ENCODE measurements at places on chromosomes 16 and 17.

- DNase-seq = no peak
Observed at GRCh38 chr17:17062356-17062755, 20.1 kb downstream of the MPRIP start.

DNA sequence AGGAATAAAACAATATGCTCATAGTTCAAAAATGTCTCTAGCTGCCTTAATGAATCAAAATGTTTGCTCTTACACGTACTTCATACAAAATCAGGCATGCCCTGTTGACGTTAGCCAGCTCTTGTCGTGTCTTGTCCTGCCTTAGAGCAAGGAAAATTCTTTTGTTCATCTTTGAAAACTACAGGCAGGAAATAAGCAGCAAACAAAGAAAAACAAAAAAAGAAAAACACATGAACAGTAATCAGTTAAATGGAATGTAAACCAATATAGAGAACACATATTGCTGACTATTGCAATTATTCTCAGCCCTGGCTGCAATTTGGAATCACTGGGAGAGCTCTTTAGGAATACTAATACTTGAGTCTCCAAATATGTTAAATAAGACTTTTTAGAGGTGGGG lies 1.7 kb downstream of the CAPNS2 start:
- no peak for DNase-seq

DNA sequence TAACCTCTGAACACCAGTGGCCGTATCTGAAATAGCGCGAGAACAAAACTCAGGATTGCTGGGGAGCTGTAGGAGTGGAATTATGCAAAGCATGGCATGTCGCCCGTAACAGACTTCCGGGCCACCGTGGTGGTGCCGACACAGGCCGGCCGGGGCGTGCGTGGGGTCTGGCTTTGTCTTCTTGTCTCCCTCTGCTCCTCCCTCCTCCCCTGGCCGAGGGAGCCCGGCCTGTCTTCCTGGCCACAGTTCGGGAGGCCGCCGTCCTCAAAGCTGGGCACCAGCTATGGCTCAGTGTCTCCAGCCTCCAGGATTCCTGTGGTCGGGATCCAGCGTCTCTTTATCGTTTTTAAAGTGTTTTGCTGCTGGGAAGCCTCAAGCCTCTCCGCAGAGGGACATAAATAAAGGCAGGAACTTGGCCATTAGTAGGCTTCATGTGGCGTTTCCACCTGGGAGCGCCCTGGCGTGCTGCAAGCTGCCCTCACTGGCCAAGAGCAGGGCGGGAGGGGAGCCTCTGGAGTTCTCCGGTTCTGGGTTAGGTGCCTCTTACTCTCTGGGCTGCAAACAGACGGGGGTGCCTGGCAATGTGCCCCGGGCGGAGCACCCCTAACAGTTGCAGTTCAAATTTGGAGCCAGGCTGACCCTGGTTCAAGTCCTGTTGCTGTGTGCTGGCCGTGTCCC lies 22.0 kb upstream of the NPTX1 start:
- DNase-seq = no peak

GRCh38 chr16:27325736-27326135 lies 12.0 kb downstream of the IL4R start:
- no peak for DNase-seq

DNA sequence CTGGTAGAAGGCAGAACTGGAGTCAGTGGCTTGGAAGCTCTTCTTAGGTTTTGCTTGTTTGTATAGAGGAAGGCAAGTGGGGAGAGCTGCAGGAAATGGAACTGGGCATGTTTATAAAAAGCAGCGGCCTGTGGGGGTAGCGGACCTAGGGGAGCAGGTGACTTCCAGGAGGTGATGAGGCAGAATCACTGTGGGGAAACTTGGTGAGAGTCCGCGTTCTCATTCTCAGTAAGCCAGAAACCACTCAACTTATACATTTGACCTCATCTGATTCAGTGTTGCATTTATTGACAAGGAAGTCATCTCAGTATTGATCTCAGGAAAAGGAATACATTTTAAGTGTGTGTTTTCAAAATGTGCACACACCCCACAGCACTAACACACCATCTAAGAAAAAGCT lies 299.8 kb downstream of the CNTNAP4 start:
- DNase-seq = no peak

DNA sequence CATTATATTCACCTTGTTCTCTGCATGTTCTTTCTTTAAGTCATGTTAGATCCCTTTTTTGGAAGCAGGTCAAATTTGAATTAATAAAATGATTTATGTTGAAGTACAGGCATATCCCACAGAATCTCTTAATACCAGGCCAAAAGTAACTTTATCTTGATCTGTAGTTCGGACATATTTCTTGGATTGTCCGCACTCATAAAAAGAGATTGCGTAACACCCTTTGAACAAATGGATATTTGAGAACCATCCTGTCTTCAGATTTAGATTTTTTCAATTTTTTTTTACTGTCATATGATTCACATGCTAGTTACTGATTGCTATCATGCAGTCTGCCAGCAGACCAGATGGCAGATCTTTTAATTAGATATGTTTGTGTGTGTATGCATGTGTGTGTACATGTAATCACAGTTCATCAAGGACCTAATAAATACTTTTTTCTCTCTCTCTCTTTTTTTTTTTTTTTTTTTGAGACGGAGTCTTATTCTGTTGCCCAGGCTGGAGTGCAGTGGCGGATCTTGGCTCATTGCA lies 352.6 kb downstream of the WWOX start:
- no peak for DNase-seq

GRCh38 chr16:19876501-19877059 lies 8.1 kb downstream of the GPRC5B start:
- DNase-seq = no peak

DNA sequence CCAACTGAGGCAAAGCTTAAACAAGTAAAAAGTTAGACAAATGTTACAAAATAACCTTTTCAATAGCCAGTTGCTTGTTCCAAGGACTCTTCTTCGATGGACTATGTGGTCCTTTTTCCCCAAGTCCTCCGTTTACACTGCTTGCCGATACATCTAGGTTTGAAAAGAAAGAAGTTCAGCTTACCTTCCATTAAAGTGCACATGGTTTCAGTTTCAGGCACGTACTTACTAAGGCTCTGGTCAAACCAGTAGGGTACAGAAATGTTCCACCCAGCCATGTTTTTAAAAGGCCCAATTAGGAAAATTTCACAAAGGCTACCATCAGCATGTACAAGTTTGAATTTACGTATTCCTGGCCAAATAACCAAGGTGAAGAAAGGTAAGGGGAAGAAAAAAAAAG lies 2.1 kb downstream of the SRSF2 start:
- no peak for DNase-seq

- DNase-seq = no peak
Observed at GRCh38 chr17:7714721-7715594, 2.6 kb upstream of the DNAH2 start.

- no peak for DNase-seq
Observed at GRCh38 chr16:3949287-3949686, 68.8 kb upstream of the CREBBP start.

DNA sequence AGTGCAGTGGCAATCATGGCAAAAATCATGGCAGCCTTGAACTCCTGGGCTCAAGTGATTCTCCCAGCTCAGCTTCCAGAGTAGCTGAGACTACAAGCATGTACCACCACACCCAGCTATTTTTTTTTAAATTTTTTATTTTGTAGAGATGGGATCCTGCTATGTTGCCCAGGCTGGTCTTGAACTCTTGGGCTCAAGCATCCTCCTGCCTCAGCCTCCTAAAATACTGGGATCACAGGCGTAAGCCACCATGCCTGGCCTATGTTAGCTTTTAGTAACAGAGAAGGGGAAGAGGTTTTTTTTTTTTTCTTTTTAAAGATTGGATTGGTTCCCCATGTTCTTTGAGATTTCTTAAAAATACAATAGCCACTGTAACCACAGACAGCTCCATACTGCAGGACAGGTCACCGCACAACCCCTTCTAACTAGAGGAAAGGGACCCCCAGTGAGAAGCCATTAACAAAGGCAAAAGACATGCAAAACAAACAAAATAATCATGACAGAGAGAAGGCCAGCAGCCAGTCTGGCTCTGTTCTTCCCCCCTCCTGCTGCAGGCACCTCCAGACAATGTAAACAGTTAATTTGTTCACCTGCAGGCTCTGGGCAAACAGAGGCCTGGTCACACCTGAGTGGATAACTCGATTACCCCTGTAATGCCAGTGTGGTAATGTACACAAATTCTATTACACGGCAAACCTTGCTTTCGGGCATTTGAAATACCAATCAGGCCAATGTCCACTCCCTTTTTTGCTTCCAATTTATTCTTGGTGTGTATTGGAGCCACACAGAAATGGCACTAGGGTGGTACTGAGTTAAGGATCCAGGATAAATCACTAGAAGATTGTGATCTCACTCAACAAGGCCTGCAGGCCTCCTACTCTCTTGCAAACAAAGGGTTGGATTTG lies 52.9 kb downstream of the SNX11 start:
- no peak for DNase-seq

DNA sequence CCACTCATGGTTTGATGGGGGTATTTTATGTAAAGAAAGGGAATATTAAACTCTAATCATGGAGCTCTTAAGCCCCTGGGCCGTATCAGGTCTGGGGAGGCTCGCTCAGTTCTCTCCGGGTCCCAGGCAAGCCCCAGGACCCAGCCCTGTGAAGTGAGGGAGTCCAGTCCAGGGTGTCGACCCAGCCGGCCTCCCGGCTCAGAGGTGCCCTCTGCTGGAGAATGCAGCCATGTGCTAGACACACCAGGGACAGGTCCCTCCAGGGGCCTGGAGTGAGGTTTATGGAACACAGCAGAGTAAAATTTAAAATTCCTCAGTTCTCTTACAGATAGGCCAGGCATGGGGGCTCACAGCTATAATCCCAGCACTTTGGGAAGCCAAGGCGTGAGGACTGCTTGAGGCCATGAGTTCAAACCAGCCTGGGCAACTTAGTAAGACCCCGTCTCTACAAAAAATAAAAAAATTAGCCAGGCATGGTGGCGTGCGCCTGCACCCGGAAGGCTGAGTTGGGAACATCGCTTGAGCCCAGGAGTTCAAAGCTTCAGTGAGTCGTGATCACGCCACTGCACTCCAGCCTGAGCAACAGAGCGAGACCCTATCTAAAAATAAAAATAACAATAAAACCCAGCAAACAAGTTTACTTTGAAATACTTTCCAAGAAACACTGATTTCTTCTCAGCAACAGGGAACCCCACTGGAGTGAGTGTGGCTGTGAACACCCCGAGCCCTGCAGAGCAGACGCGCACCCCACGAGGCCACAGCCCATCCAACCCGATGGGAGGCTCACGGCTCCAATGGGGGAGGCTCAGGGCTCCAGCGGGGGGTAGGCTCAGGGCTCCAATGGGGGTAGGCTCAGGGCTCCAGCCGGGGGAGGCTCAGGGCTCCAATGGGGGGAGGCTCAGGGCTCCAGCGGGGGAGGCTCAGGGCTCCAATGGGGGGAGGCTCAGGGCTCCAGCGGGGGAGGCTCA lies 72.2 kb downstream of the ZNF778 start:
- peak; percentile 33 for DNase-seq

DNA sequence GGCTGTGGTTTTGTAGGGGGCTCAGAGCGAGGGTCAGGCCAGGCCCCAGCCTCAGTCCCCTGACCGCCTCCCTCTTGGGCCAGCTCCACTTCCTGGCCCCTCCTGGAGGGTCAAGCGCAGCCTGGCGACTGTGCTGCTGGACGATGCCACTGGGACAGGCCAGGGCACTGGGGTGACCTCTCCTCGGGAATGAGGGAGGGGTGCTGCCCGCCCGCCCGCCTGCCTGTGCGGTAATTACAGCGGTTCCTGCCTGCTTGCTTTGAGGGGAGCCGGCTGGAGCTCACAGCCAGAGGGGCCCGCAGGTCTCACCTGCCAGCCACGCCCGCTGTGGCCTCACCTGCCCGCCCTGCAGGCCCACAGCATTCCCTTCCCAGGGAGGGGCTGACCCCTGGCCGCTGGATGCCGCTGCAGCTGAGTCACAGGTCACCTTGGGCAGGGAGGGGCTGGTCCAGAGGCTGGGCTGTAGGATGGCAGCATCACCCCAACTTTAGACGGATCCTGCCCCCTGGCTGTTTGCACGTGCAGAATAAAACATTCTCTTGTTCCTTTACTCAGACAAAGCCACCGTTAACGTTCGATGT lies 76.7 kb upstream of the CBX4 start:
- DNase-seq = no peak

DNA sequence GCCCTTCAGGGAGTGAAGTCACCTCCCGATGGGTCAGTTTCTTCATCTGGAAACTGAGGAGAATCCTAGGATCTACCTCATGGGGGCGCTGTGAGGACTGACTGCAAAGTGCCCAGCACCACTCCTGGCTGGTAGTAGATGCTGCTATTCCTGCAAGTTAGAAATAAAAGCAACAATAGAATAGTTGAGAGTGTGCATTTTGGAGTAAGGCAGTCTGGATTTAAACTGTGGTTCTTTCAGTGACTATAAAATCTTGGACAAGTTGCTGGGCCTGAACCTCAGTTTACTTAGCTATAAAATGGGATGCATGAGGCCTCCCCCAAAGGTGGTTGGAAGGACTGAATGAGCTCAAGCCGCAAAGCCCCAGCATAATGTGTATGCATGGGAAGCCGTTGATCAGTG lies 70.6 kb downstream of the CYB5B start:
- no peak for DNase-seq

GRCh38 chr17:7842380-7843256 lies 8.6 kb downstream of the KDM6B start:
- peak; percentile 69 for DNase-seq

DNA sequence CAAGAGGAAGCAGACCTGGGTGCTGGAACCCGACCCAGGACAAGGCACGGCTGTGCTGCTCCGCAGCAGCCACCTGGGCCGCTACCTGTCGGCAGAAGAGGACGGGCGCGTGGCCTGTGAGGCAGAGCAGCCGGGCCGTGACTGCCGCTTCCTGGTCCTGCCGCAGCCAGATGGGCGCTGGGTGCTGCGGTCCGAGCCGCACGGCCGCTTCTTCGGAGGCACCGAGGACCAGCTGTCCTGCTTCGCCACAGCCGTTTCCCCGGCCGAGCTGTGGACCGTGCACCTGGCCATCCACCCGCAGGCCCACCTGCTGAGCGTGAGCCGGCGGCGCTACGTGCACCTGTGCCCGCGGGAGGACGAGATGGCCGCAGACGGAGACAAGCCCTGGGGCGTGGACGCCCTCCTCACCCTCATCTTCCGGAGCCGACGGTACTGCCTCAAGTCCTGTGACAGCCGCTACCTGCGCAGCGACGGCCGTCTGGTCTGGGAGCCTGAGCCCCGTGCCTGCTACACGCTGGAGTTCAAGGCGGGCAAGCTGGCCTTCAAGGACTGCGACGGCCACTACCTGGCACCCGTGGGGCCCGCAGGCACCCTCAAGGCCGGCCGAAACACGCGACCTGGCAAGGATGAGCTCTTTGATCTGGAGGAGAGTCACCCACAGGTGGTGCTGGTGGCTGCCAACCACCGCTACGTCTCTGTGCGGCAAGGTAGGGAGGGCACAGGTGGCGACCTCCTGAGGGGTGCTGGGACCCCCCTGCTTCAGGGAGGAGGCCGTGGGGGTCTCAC lies 667 bp downstream of the FSCN2 start:
- DNase-seq = no peak

DNA sequence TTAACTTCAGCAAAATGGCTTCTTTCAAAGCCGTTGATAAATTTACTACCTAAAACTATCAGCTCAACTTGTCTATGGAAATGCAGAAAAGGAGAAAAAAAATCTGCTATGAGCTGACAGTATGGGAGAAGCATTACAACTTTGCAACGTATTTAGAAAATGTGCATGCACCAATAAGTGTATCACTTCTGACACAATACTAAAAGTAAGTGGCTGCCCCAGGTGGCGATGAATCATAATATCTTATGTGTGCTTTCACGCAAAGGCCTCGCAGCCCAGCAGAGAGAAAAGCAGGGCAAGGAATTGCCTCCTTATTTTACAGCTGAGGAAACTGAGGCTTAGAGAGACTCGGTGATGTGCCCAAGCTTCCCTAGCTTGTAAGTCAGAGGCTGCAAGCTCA lies 101.8 kb downstream of the SALL1 start:
- DNase-seq = no peak

GRCh38 chr17:66400698-66401097 lies 98.3 kb downstream of the PRKCA start:
- no peak for DNase-seq

- peak; percentile 41 for DNase-seq
Observed at GRCh38 chr17:74779948-74780400, 3.8 kb upstream of the NAT9 start.
